Fibroblast of the aortic adventitia (primary cell): ENCODE measurements at places on chromosomes 2 and 18.
A peak's percentile ranks its signal among the peaks of the same experiment; 100 is the strongest.

- no peak for DNase-seq
Measured at GRCh38 chr2:105445498-105445897, 46.6 kb upstream of the FHL2 start.

DNA sequence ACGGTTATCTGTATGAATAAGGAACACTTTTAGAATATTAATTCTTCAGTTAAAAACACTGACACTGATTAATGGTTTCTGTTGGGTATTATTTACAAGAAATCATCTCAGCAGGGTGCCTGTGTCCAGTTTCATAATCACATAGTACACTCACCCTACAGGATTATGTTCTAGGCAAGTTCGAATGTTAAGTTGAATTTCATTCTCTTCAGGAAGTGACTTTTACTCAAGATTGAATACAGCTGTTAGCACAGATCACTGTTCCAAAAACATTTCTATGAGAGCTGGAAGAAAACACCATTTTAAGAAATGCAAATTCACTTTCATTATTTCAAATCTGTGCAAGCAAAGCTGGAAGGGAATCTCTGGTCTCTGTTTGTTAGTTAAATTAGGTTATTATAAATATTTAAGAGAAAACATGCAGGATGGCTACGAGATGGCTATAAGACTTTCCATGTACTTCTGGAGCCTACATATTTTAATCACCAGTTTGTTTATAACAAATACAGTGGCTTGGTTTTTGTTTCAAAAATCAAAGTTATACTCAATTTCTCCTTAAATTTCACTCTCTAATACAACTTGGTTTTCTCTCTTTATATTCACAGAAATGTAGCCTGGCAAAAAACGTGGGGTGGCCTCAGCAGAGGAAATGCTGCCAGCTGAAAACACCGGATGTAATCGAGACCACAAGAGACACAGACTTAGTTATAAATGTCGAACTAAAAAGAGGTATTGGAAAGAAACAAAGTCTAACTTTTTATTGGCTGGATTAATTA lies 65.8 kb downstream of the RBMS1 start:
- DNase-seq, result peak; percentile 94

GRCh38 chr18:76169733-76170132 lies 325.3 kb downstream of the ZNF516 start:
- DNase-seq, result no peak

GRCh38 chr18:35905436-35905835 lies 67.0 kb upstream of the RMP24 start:
- no peak for DNase-seq

- DNase-seq, result no peak
Measured at GRCh38 chr18:66724664-66725356, 120.9 kb upstream of the CDH19 start.

GRCh38 chr2:71756280-71756906 lies 303.0 kb downstream of the DYSF start:
- DNase-seq, result peak; percentile 27

GRCh38 chr2:38454081-38454480 lies 77.0 kb upstream of the ATL2 start:
- DNase-seq, result no peak
